ENCODE measurements at places on chromosomes 12 and 14.

DNA sequence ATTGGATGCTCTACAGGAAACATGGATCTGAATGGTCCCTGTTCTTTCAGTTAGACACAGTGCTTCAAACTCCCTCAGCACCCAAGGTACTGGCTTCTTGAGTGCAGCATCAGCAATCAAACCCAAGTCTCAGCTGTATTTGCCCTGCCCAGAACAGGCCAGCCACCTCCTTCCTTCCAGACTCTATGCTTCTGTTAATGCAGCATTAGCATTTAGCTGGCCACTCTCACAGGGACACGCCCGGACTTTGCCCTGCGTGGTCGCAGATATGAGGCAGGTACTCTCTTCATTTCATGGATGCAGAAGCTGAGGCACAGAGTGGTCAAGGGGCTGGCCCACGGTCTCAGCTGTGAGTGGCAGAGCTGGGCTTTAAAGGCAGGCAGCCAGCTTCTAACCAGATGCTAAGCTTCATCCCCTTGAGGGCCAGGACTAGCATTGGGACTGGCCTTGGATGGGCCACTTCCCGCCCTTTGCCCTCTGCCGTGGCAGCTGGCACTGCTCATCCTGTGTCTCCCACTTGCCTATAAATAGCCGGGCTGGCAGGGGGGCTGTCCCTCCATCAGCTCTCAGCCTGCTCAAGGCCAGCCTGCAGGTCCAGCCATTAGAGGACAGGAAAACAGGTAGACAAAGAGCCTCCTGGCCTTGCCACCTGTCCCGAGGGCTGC, 1.5 kb upstream of the SLC25A47 start:
- no peak for DNase-seq

DNA sequence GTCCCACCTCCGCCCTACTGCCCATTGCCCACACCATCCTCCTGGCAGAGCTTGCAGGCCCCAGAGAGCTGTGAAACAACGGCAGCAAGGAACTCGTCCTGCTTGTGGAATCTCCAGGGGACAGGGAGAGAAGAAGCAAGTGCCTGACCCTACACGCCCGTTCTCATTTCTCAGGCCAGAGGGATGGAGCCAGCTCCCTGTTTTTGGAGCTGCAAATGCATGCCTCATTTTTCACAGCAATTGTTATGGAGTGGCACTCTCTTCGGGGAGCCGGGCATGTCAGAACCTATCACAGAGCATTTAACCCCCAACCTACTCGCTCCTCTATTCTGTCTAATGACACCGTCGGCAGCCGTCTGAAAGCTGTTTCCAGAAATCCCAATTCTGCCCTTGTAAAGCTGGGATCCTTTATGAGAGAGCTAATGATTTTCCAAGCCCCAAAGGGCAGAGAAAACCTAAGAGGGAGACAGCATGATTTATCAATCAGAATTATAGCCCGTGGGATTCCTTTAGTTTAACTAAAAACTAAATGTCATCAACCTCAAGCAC, 222.3 kb upstream of the NOS1 start:
- no peak for DNase-seq

GRCh38 chr14:64646103-64646502, 58.1 kb upstream of the PLEKHG3 start:
- DNase-seq = no peak

DNA sequence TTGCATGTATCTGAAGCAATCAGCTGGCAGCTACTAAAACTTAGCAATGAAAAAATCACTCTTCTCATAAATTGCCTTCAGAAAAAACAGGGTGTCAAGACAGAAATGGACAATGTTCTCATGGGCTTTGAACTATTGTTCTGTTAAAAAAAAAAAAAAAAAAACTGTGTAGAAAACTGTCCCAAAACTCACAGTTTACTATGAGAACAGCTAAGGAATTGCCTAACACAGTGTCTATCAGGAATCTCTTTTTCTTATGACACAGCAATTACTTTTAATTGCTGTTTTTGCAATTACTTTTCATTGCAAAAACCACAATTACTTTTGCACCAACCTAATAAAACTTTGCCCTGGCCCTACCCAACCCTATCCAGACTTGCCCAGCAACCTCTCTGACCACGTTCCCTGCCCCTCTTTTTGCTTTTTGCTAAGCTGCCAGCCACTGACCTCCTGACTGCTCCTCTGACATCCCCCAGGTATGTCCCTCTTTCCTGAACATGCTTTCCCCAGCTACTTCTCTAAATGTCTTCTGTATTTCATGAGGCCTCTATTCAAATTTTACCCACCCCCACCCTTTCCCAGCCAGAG, 68.0 kb upstream of the SLCO1C1 start:
- no peak for DNase-seq

GRCh38 chr12:30323008-30323407, 372.7 kb downstream of the IPO8 start:
- no peak for DNase-seq

DNA sequence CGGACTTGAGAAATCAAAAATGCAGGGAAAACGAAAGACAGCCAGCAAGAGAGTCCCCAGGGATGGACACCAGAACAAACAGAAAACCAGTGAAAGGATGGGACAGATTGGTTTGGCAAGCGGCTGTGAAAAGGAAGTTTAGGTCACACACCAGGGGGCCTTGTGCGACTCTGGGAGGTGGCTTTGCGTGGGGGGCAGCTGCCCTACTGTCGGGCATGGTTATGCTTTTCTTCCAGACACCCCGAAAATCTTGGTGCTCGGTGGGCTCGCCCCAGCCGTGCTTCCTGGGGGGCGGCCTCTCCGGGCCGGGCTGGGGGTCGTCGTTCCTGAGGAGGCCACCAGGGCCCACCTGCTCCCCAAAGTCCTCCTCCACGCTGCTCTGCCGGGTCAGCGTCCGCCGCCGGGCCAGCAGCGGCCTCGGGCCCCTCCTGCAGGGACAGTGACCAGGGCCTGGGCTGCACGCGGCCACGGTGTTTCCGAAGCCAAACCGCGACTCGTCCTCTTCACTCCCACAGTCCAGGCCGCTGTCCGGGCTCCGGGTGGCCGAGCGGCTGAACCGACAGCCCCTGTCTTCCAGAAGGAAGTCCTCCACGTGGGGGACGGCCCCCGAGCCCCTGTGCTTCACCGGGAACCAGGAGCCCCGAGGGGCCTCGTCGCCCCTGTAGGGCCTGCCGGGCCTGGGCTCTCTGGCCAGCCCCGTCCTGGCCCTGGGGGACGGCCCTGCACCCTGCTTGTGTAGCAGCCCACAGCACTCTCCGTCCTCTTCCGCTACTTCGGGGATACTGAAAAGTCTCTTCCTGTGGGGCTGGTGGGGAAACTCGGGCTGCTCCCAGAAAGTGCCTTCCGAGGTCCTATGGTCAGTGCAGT, 86.5 kb downstream of the PIWIL1 start:
- DNase-seq = no peak

- DNase-seq = no peak
These were observed 1.5 kb downstream of the MAP4K5 start for GRCh38 chr14:50530794-50531365.

DNA sequence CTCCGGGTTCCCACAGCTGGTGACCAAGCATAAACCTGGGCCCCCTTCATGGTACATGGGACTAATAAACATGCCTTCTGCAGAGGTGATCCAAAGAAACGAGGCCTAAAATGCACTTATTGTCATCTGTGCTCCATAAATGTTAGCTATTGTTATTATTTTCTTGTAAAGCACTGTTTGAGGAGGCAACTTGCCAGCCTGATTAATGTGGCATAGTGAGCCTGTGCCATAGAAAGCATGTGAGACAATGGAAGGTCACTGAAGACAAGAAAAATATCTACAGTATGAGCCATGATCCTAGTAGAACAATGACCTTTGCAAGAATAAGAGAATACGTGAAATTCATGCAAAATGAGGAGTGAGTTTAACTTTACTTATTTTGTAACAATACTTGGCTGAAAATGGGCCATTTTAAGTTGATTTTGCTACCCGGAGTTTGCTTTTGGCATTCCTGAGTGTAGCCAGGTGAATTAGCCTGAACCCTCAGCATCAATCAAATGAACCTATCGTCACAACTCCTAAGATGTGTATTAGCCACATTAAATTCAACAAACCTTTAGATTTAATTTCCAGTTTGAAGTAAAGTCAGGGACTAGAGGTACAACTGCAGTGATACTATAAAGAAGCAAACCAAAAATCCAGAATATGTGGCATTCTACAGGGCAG, 52.2 kb downstream of the CPM start:
- DNase-seq = no peak

DNA sequence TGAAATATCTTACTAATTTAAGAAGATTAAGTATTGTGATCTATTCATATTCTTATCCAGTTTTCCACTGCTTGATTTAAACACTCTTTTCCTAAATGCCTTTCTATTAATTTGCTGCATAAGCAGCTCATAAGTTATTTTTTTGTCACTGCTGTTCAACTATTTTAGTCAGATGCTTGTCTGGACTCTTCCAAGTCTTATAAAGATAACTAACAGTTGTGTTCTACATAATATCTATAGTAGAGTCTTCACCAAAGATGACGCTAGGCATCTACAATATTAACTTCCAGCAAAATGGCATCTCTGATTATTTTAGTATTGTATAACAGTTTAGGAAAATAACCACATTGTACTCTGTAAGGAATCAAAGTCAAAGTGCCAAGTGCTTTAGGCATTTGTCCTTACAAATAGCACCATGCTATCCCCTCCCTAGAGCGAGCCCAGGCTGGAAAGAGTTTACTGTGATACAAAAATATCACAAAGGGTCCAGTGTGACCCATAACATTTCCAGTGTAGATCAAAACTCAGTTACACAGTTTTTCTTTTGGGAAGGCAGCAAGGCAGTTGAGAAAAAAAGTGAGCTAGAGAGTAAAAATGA, 98.2 kb downstream of the DENND5B start:
- DNase-seq = no peak

DNA sequence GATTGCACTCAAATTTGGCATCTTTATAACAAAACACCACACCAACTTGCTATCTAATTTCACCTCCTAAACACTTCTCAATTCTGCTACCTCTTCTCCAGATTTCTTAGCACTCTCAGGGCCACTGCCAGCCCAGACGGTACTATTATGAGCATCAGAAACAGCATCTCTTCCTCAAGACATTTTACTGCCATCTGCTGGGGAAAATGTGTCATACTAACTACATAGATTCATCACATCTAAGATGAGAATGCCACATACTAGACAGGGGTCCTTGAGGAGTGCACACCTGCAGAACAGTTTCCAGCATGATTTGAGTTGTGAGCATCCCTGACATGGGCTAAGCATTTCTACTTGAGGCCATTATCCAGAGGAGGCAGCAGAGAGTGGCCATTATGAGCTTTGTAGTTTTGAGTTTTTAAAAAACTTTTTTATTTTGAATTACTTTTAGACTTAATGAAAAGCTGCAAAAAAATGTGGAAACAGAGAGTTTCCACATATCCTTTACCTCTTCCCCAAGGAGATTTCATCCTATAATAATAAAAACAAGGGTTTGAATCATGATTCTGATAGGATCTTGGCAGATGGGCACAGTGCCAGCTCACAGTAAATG, 15.1 kb upstream of the GRIP1 start:
- DNase-seq = peak; percentile 62

- no peak for DNase-seq
These were observed 5.3 kb downstream of the ASB2 start for GRCh38 chr14:93970965-93971634.

DNA sequence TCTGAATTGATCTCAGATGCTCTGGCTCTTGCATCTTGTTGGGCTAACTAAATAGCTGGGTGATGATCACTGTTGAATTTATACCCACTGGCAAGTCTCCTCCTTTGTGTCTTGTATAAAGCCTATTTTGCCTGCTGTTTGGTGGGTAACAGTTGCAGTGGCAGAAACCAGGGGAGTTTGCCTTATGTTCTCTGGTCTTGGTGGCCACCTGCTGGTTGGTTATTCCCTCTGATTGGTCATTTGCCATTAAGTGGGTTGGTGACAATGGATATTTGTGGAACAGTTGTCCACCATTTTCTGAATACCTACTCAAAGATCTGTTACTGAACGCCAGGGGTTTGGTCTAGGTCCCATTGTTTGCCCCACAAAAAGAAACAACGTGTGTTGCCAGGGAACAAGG, 52.1 kb downstream of the AVPR1A start:
- no peak for DNase-seq

- no peak for DNase-seq
These were observed 142.7 kb downstream of the TTLL5 start for GRCh38 chr14:75803765-75804164.

DNA sequence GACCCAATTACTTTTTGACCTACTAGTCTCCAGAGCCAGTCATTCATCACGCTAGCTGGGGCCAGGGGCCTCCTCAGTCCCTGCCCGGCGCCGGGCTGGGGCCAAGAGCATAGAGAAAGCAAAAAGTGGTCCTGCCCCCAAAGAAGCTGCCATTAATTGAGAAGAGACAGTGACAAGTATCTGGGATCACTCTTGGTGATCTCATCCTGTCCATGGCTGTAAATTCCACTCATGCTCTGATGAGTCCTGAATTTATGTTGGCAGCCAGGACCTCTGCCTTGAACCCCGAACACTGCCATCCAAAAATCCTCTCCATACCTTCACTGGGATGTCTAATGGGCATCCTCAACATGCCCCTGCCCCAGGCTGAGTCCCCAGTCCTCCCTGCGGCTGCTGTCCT, 34.4 kb upstream of the DLK1 start:
- no peak for DNase-seq

DNA sequence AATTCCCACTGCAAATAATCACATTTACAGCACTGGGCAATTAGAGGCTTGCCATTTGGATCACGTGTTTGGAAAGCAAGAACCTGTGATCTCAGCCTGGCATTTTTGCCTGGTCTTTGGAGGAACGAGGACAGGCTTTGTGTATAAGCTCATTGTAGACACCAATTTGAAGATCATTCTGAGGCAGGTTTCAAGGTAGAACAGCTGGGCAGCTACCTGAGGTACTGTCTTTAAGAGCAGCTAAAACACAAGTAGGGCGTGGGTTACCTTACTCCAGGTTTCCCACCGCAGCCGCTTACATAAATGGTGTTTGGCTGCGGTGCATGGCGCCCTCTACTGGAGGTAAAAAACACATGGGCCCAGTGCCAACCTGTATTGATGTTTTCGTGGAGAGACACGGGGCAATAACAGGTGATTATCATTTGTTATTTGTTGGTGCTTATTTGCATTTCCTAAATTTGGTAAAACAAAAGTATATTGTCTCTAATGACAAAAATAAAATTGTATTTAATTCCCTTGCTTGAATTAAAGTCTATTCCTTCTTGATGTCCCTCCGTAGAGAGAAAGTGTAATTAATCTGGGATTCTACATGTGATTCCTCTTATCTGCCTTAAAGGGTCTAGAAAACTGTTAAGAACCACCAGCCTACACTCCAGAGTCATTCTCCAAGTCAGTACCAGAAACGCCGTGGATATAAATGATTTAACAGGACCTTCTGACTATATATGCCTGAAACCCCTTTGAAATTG, 69.7 kb downstream of the SVOP start:
- no peak for DNase-seq

- no peak for DNase-seq
These were observed 19.8 kb upstream of the MGP start for GRCh38 chr12:14905269-14906004.

Data from SW 1271 (cell line).